ENCODE measurements at places on chromosomes 16 and 17.
A peak's percentile ranks its signal among the peaks of the same experiment; 100 is the strongest.

GRCh38 chr16:49348408-49349176, 25.0 kb upstream of the C16orf78 start:
- no peak for DNase-seq

GRCh38 chr16:78235168-78235800, 135.8 kb downstream of the WWOX start:
- DNase-seq = peak; percentile 60

GRCh38 chr16:85037721-85038120, 10.1 kb downstream of the KIAA0513 start:
- no peak for DNase-seq

DNA sequence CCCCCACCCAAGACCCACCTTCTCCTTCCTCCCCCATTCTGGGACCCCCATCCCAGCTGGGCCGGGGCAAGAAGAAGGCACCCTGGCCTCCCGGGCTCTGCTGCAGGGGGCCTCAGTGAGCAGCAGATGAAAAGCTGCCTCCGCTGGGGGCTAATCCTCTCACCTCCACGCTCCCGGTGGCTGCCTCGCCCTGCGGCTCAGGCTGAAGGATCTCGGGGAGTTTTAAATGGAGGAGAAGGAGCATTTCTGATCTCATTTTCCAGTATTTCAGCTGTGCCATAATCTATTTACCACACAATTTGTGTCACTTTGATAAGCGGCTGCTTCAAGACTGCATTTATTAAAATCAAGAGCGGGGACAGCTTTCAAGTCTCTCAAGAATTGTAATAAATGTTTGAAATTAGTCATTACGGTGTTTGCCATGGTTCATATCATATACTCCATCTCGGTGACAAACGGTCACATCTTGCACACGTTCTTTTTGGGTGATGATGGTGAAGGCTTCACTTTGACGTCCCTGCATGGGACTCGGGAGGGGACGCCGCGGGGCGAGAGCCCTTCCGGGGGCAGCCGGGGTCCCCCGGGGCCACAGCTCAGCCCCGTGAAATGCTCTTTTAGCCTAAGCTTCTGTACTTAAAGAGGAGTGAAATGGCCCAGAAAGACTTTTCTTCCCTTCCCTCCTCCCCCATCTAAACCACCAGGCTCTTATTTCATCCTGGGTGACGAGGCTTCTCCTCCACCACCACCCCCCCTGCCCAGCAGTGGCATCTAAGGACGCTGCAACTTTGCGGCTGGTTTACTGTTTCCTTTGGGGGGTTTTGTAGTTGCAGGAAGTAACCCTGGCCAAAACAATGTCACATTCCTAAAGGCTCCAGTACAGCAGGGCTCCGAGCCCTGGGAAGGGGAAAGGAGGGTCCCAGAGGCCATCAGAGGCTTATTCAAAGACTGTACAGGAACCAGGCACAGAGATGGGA, 313.1 kb upstream of the TNRC6C start:
- DNase-seq = peak; percentile 40

DNA sequence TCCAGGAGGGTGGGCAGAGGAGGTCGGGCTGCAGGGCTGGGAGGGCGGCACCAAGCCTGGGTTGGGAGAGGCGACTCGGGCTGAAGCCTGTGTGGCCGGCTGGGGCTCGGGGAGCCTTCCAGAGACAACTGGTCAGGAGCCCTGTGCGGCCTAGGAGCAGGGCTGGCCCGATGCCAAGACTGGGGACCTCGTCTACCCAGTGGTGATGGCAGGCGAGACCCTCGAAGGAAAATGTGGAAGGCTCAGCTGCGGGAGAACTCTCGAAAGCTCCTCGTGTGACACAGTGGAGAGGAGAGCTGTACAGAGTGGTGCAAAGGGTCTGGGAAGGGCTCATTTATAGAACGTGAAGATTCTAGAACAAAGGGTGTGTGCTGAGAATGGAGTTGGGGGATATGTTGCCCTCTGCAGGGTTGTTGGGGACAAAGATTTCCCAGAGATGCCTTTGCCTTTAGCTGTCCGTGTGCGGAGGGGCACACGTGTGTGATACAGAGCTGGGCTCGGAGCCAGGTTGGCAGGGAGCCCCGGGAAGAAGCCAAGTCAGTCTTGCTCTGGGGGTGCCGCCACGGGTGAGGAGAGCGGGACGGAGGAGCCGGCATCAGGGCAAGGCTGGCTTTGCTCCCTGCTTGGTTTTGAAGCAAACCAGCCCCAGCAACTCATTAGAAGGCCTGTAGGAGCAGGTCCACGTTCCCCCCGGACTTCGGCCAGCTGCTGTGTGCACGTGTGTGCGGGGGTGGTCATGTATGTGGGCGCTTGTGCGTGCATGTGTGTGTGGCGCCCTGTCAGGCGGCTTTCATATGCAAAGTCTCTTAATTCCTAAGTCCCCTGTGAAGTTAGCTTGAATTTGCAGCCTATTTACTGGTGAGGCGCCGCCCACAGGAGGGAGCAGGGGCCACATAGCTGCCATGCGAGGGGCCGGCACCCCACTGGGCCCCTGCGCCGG, 132.4 kb upstream of the CHMP6 start:
- no peak for DNase-seq

DNA sequence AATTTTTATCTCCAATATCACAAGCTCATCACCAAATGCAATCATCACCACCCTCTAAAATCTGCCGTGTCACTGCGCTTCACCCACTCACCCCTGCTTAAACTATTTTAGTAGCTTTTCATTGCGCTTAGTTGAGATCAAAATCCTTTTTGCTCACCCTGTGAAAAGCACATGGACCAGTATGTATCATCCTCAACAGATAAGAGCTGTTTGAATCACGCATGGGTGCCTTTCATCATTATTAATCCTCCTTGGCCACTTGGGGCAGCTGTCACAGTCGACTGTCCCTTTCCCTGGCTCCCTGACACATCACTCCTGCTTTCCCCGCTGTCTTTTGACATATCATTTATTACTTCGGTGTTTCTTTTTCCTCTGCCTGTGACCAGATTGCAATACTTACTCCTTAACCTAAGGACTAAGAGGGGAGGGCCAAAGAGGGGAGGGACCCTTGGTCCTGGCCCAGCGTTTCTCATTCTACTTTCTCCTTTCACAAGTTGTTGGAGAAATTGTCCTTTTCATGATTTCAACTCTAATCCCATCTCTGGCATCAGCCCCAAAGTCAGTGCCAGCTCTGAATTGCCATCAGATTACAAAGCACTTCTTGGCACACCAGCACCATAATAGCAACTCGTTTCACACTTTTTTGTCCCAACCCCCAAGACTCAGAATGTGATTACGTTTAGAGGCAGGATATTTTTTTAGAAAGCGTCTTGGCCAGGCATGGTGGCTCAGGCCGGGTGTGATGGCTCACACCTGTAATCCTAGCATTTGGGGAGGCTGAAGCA, 8.6 kb upstream of the KDM6B start:
- DNase-seq = no peak

- DNase-seq = peak; percentile 56
These were observed 34.6 kb downstream of the CYTH1 start for GRCh38 chr17:78747488-78747887.

GRCh38 chr16:85994492-85995490, 95.8 kb downstream of the IRF8 start:
- no peak for DNase-seq

- DNase-seq = no peak
These were observed 8.2 kb upstream of the CACNA1H start for GRCh38 chr16:1144476-1145382.

GRCh38 chr17:66687570-66688284, 147.2 kb upstream of the CACNG5 start:
- no peak for DNase-seq

GRCh38 chr17:38550661-38551060, 55.1 kb downstream of the SRCIN1 start:
- no peak for DNase-seq

DNA sequence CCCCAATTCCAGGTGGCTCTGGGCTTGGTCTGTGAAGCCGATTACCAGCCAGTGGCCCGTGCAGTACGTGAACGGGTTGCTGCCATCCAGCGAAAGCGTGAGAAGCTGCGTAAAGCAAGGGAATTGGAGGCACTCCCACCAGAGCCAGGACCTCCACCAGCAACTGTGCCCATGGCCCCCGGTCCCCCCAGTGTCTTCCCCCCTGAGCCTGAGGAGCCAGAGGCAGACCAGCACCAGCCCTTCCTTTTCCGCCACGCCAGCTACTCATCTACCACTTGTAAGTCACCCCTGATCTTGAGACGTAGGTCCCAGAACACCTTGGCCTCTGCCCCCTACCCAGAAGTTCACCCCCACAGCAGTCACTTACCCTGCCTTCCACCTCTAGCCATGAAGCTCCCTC, 6.9 kb downstream of the WNK4 start:
- DNase-seq = no peak

- no peak for DNase-seq
These were observed 19.2 kb downstream of the RNF213 start for GRCh38 chr17:80279895-80280294.

GRCh38 chr16:70388006-70388680, 41.4 kb downstream of the DDX19A start:
- DNase-seq = no peak

DNA sequence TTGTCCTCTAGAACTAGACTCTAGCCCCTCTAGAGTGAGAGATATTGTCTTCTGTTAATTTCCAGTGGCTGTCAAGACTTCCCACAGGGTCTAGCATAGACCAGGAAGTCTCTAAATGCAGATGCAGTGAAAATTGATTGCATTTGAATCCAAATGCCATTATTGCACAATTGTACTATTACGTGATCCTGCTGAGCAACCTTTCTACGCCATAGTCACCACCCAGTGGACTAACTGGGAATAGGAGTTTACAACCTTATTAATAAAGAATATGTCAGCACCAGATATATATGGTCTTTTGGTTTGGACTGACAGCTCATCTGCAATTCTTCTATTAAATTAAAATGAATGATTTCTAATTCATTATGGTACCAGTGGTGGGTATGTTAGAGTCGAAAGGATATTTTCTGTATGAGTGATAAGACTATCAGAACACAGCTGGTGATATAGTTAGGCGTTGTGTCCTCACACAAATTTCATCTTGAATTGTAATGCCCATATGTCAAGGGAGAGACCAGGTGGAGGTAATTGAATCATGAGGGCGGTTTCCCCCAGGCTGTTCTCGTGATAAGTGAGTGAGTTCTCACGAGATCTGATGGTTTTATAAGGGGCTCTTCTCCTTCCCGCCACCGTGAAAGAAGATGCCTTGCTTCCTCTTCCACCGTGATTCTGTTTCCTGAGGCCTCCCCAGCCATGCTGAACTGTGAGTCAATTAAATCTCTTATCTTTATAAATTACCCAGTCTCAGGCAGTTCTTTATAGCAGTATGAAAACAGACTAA, 138.9 kb upstream of the CA10 start:
- DNase-seq = no peak

- DNase-seq = peak; percentile 92
These were observed 7.5 kb upstream of the SLC35B1 start for GRCh38 chr17:49715216-49715615.

Data from CD4-positive, alpha-beta T cell treated with Interleukin-4 for 4 hours (primary cell).